A549 treated with RU486 at 1 μM for 4 hours (cell line): ENCODE measurements at places on chromosomes 13 and 19. TPM values are rescaled to one million over a fixed set of nuclear protein-coding genes. Genes with fewer than 3 reads are reported as not detected.

Gene ZNF154
- not detected in 5 replicates for total RNA-seq

Gene WIZ
- 14.4 to 25.0 TPM (median 20.5 TPM) in 5 replicates for total RNA-seq

Gene GNG14
- not detected in 5 replicates for total RNA-seq

Gene GNG7
- 0.05 to 0.14 TPM (median 0.06 TPM) in 4 of 5 replicates, not detected in the other for total RNA-seq

Gene CDKN2D
- total RNA-seq = 4.2 to 6.2 TPM (median 5.3 TPM) in 5 replicates

Gene RAX2
- not detected in 5 replicates for total RNA-seq

Gene ITGBL1
- 0.97 to 1.8 TPM (median 1.6 TPM) in 5 replicates for total RNA-seq

Gene SPIB
- total RNA-seq = 0.11 to 0.52 TPM (median 0.23 TPM) in 4 of 5 replicates, not detected in the other

Gene NLRP4
- not detected in 5 replicates for total RNA-seq

Gene PTPRS
- total RNA-seq = 18.0 to 28.6 TPM (median 20.9 TPM) in 5 replicates

Gene ZNF578
- total RNA-seq = not detected in 5 replicates

Gene MAMSTR
- 0.26 to 0.72 TPM (median 0.41 TPM) in 5 replicates for total RNA-seq

Gene CABP5
- total RNA-seq = not detected in 5 replicates

Gene SYDE1
- 11.5 to 18.5 TPM (median 14.0 TPM) in 5 replicates for total RNA-seq

Gene ZNF681
- not detected in 5 replicates for total RNA-seq

Gene KLK12
- not detected in 5 replicates for total RNA-seq

Gene FBXO27
- 3.5 to 7.1 TPM (median 4.6 TPM) in 5 replicates for total RNA-seq

Gene RFPL4AL1
- total RNA-seq = not detected in 5 replicates

Gene GIPR
- total RNA-seq = 2.3 to 3.8 TPM (median 2.6 TPM) in 5 replicates

Gene CYP4F8
- total RNA-seq = not detected in 5 replicates

Gene KCNC3
- total RNA-seq = 1.0 to 1.5 TPM (median 1.2 TPM) in 5 replicates

Gene PRSS57
- total RNA-seq = 0.16 to 0.19 TPM in 2 of 5 replicates, not detected in the others

Gene SOX1
- not detected in 5 replicates for total RNA-seq

Gene GRIN2D
- total RNA-seq = 7.3 to 11.8 TPM (median 10.0 TPM) in 5 replicates

Gene OR4F17
- not detected in 5 replicates for total RNA-seq

Gene CCDC61
- 3.0 to 6.4 TPM (median 4.6 TPM) in 5 replicates for total RNA-seq

Gene PRTN3
- total RNA-seq = 0.26 to 0.50 TPM (median 0.34 TPM) in 4 of 5 replicates, not detected in the other

Gene SYT3
- 0.22 to 0.83 TPM (median 0.58 TPM) in 5 replicates for total RNA-seq

Gene AP1M2
- 28.1 to 60.3 TPM (median 41.5 TPM) in 5 replicates for total RNA-seq

Gene CGB1
- not detected in 5 replicates for total RNA-seq

Gene CEACAM4
- not detected in 5 replicates for total RNA-seq

Gene FFAR2
- not detected in 5 replicates for total RNA-seq

Gene THSD1
- total RNA-seq = 11.5 to 12.8 TPM (median 12.0 TPM) in 5 replicates

Gene CEACAM16
- 0.14 to 0.30 TPM (median 0.15 TPM) in 3 of 5 replicates, not detected in the others for total RNA-seq
